PC-9 (cell line): ENCODE measurements at places on chromosomes 4 and X.

- no peak for DNase-seq
Observed at GRCh38 chrX:14267216-14267615, 237.5 kb upstream of the GEMIN8 start.

- peak; percentile 24 for DNase-seq
Observed at GRCh38 chr4:140176735-140177134, 22.8 kb upstream of the MAML3 start.

DNA sequence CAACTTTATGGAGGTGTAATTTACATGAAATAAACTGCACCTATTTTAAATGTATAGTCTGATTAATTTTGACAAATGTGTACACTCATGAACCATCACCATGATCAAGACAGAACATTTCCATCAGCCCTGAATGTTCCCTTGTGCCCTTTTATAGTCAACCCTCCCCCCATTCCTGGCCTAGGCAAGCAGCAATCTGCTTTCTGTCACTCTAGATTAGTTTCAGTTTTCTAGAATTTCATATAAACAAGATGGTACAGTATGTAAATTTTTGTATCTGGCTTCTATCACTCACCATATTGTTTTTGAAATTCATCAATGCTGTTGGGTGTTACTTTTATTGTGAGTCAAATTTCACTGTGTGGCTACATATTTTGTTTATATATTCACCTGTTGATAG is 234.2 kb upstream of the RPS6KA3 start:
- DNase-seq, result no peak

DNA sequence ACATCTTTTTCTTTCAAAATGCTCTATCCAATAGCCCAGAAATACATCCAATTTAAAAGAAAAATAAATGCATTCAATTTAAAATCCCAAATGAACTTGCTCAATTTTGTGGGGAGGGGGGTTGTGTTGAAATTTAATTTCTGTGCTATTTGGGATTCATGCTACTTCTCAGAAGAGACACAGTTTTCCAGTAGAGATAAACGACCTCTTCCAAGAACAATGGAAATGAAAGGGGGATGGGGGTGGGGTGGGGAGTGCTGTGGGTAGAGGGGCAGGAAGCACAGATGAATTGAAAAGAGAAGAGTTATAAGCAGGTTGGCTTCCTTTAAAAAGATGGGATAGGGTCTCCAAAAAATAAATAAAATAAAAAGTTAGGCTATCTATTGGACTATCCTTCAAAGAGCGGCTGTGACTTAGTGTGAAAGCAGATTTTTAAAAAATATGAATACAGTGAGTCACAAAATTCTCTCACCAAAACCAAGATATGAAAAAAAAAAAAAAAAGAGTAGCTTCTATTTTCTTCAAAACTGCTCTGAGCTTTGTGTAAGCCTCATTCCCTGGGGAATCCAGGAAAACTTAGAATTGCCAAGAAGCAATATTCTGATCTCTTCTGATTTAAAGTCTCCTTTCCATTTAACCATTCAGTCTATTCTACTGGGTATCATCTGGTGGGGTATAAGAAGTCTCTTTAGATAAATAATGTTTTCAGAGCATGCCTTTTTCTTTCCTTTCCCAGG is 324.3 kb downstream of the PTTG2 start:
- no peak for DNase-seq

- DNase-seq, result no peak
Observed at GRCh38 chrX:119406776-119407175, 7.6 kb downstream of the SLC25A43 start.

DNA sequence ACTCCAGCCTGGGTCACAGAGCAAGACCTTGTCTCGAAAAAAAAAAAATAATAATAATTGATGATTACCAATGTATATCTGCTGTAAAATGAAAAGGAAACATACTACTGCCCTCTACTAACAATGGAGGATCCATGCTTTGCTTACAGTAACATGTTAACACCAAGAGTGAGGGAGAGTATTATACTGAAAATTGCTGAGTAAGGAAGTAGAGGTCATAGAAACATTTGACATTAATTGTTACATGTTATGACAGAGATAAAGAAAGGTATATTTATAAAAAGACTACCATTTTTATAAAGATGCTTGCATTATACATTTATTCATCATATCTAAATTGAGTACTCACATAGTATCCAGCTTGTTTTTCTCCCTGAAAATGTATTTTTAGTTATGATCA is 1989.8 kb upstream of the TENM3 start:
- DNase-seq, result no peak

- DNase-seq, result no peak
Observed at GRCh38 chrX:49053223-49054072, 5.4 kb upstream of the CCDC120 start.

GRCh38 chr4:2785613-2786012 is 7.3 kb upstream of the SH3BP2 start:
- no peak for DNase-seq

- DNase-seq, result no peak
Observed at GRCh38 chr4:6520978-6521377, 48.6 kb upstream of the PPP2R2C start.

GRCh38 chr4:181659876-181660275 is 583.3 kb upstream of the TENM3 start:
- no peak for DNase-seq

DNA sequence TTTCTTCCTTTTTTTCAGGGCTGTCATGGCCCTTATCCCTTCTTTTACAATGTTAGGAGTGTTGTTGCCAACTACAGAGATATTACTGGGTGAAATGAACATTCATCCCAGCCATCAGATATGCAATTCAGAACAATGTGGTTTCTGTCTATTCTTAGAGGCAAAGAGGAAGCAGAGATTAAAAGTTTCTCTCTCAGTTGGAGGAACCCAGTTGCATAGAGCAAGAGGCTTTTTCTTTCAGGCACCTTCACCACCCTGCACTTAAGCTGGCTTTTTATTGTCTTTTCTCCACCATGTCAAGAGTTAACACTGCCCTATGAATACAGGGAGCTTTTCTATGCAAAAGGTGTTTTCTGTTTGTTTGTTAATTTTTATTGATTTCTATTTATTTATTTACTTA is 1559.6 kb upstream of the IGFBP7 start:
- DNase-seq, result no peak

DNA sequence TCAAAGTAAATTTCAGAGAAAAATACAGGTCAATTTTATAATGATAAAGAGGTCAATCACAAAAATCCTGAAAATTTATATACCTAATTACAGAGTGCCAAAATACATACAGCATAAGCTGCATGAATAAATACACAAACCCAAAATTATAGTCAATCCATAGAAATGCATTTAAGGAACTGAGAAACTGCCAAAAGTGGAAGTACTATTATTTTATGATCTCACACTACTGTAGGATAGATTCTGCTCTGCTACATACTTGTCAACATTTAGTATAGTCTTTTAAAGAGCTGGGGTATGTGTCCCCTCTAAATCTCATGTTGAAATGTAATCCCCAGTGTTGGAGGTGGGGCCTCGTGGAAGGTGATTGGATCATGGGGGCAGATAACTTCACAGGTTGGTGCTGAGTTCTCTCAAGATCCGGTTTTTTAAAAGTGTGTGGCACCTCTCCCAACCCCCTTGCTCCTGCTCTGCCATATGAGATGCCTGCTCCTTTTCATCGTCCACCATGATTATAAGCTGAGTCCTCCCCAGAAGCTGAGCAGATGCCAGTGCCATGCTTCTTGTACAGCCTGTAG is 31.8 kb downstream of the CHIC2 start:
- DNase-seq, result no peak

- DNase-seq, result no peak
Observed at GRCh38 chr4:140724760-140725159, 31.4 kb downstream of the TBC1D9 start.

GRCh38 chr4:151430740-151431457 is 21.9 kb downstream of the FHIP1A start:
- no peak for DNase-seq

DNA sequence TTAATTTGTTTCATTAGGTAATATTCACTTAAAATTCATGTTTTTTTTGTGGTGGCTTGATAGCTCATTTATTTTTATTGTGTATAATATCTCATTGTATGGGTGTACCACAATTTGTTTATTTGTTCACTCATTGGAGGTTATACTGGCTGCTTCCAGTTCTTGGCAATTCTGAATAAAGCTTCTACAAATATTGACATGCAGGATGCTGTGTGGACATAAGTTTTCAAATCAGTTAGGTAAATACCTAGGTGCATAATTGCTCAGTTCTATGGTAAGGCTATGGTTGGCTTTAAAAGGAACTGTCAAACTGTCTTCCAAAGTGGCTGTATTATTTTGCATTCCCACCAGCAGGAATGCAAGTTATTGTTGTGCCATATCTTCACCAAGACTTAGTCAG is 504.5 kb upstream of the GALNTL6 start:
- DNase-seq, result no peak

GRCh38 chrX:9873952-9874351 is 87.7 kb downstream of the SHROOM2 start:
- DNase-seq, result peak; percentile 24

DNA sequence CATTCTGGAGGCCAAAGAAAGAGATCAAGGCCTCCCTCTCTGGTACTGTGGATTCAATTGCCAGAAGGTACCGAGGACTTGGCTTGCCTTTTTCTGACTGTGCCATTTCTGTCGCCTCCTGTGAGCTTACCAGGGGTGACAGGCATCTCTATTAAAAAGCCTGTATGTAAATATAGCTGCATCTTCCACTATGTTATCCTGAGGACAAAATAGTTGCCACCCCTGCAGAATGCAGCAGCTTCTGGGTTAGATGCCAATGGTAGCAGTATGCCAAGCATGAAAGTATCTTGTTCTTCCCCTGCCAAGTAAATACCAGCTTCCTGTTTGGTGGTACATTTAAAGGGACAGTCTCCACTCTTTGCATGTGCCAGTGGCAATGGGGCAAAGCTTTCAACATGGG is 10.7 kb downstream of the TRPC5OS start:
- no peak for DNase-seq

- DNase-seq, result no peak
Observed at GRCh38 chrX:69361311-69361845, 142.7 kb upstream of the NALF2 start.

- DNase-seq, result no peak
Observed at GRCh38 chrX:119685225-119686066, 7.5 kb downstream of the SEPTIN6 start.
